ENCODE measurements at places on chromosomes 11 and 22.

GRCh38 chr11:48088682-48089050, 108.3 kb downstream of the PTPRJ start:
- DNase-seq, result no peak

DNA sequence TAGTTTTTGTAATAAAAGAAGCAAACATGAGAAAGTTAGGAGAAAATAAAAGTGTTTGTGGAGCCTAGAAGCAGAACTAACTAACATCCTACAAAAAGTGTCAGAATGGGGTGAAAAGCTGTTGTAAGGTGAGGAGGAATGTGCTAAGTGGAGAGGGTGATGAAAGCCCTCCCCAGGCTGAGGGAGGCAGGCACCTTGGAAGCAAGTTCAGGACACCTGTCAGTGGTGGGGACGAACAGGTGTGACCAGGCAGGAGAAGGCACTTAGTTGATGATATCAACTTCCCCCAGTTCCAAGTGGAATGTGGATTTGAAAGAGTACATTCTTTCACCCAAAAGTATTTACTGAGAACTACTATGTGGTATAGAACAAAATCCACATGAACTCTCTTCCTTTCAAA, 18.7 kb upstream of the BMAL1 start:
- no peak for DNase-seq

DNA sequence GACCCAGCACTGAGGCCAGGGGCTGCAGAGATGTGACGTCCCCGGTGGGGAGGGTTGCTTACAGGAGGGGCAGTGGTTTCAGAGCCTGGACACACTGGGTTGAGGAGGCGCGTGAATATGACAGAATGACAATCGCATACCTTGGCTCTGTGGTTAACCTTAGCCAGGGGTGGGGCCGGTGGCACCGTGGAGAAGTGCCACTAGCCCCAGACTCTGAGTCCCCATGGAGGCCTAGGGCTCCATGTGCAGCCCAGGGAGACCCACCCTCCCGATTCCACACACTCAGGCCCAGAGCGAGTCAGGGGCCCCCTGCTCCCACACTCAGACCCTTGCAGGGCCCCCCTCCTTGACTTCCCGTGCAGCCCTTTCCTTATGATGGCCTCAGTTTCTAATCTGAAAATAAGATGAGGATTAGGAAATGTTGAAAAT, 3.6 kb upstream of the ACR start:
- no peak for DNase-seq

GRCh38 chr11:59380263-59381059, 21.8 kb downstream of the OR5AN1 start:
- DNase-seq, result no peak

DNA sequence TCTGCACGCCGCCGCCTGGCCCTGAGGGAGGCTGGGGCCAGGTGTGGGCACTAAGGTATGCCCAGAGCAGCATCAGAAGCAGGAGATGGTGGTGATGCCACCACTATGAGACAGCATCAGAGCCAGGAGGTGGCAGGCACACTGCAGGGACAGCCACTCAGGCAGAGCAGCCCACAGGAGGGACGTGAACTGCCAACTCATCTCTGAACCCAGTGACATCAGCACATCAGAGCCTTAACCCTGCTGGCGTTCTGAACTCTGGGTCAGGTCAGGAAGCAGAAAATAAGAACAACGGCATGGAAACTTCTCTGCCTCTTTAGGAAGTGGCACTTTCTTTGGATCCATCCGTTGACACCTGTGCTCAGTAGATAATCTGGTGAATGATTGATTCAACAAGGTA, 14.7 kb upstream of the IFT27 start:
- no peak for DNase-seq

DNA sequence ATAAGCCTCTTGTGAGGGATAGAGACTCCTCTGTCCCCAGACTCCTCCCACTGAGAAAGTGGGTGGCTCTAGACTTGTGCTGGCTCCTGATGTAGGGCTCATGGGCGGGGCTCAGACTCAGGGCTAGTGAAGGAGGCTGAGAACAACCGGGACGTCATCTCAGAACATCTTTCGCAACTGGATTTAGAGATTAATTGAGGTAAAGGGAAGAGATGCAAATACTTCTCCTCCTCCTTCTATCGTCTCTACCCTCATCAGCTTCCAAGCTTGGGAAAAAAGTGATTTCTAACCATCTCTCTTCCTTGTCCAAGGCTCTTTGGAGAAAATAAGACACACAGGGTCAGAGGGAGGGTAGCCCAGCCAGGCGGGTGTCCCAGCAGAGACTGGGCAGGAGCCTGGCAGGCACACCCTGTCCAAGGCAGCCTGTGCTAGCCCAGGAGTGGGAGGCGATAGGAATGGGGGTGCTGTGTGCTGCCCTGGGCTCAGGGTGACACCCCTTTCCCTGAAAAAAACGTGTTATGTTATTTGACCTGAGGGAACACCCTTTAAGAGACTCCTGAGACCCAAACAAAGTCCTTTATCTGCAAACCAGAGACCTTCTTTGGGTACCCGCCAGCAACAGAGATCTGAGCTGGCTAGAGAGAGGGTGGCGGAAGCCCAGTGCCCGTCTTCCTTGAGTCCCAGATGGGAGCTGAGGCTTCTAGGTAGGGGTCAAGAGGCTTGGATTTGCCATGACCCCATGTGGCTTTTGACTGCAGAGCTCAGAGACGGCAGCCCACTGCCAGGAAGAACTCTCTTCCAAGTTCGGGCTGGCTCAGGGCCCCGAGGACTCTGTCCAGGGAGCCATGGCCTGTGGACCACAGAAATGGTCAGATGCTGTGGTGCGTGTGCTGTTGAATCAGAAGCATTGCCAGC, 160.9 kb downstream of the ADAMTS15 start:
- no peak for DNase-seq

DNA sequence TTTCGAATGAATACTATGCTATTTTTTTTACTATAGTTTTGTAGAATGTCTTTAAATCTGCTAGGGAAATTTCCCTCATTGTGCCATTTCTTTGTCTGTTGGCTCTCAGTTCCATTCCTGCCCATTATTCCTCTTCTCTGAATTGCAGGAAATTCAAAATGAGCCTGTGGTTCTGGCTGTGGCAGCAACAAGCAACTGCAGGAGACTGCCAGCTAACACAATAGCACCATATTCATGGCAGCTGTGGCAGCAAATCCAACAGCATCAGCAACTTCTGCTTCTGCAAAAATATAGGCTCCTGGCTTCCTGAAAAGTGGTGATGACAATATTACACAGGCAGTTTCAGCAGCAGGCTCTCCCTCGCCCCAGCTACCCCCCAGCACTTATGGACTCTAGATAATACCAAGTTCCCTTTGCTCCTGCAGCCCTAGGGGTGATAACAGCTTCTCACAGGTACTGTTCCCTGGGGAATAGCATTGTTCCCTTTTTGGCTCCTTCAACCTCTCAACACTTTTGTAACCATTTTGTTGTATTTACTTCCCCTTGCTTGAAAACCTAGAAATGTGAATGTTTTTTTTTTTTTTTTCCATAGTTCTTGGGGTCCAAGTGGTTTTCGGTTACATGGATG, 9.3 kb downstream of the PATE4 start:
- no peak for DNase-seq

- DNase-seq, result no peak
These were observed 155.1 kb downstream of the TENM4 start for GRCh38 chr11:79285756-79286155.

DNA sequence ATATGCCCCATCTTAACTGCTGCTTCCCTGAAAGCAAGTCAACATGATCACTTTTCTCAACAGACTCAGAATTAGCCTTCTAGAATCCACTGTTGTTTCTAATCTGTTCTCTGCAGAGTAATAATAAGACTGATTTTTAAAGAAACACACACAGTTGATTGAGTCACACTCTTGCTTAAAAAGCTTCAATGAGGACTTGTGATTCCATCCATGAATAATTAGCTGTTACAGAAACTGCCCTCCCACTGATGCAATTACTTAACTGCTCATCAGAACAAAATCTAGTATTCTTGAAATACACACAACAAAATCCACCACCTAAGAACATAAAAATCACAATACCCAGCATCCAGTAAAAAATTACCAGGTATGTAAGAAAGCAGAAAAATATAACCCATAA, 100.5 kb upstream of the TIMP3 start:
- DNase-seq, result no peak

- no peak for DNase-seq
These were observed 45.9 kb downstream of the ARHGAP32 start for GRCh38 chr11:129146191-129146590.

- peak; percentile 31 for DNase-seq
These were observed 7.3 kb upstream of the SYT7 start for GRCh38 chr11:61587951-61588727.

DNA sequence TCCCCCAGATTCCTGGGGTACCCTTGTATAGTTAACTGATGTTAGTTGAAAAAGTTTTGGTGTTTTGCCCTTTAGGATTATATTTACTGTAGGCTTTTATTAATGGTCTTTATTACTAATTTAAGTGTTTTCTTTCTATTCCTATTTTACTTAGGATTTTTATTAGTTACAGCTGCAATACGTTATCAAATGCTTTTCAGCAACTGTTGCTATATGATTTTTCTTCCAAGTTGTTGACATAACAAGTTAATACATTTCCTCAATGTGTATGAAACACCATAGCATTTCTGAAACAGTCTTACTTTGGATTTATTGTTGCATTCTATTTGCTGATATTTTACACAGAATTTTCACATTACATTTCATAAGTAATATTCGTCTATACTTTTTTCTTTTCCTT, 81.2 kb upstream of the RASSF10 start:
- no peak for DNase-seq

DNA sequence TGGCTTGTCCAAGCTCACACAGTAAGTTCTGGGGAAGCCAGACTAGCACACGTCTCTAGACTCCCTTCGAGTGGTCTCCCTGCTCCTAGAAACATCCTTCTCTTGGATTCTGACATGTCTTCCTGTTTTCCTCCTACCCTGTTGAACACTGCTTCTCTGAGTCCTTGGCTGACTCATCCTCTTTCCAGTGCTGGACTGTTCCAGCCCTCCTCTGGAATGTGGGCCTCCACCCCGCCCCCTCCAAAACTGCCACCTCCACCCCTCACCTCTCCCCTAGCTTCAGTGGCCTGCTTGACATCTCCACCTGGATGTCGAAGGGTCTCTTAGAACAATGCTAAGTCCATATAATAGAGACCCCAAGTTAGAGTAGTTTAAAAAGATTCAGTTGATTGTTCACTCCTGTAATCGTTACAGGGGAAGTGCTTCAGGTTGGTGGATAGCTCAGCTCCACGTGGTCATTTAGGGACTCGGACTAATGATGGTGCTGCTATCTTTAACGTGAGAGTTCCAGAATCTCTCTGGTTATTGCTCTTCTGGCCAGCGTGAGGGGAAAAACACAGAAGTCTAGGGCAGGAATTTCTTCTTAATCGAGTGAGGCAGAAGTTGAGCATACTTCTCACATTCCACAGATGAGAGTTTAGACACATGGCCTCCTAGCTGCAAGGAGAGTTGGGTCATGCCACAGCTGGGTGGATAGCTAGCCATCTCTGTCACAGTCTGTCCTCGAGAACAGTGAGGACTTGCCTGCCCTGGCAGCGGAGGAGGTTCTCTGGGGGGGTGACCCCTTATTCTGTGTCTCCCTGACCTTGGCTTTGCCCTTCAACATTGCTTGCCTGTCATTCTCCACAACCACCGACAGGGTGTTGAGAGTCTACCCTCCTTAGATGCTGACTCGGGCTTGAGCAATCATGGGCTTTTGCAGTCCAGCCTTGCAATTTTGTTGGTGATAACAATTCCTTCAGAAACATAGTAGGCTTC, 4.7 kb upstream of the C11orf96 start:
- DNase-seq, result no peak

Data from hematopoietic multipotent progenitor cell treated with erythropoietin and hydrocortisone succinate and interleukin-3 and kit ligand, for 17 days (in vitro differentiated cells).